CD4-positive, alpha-beta T cell treated with Interleukin-15 for 4 hours (primary cell): ENCODE measurements at places on chromosomes 7 and 10.

DNA sequence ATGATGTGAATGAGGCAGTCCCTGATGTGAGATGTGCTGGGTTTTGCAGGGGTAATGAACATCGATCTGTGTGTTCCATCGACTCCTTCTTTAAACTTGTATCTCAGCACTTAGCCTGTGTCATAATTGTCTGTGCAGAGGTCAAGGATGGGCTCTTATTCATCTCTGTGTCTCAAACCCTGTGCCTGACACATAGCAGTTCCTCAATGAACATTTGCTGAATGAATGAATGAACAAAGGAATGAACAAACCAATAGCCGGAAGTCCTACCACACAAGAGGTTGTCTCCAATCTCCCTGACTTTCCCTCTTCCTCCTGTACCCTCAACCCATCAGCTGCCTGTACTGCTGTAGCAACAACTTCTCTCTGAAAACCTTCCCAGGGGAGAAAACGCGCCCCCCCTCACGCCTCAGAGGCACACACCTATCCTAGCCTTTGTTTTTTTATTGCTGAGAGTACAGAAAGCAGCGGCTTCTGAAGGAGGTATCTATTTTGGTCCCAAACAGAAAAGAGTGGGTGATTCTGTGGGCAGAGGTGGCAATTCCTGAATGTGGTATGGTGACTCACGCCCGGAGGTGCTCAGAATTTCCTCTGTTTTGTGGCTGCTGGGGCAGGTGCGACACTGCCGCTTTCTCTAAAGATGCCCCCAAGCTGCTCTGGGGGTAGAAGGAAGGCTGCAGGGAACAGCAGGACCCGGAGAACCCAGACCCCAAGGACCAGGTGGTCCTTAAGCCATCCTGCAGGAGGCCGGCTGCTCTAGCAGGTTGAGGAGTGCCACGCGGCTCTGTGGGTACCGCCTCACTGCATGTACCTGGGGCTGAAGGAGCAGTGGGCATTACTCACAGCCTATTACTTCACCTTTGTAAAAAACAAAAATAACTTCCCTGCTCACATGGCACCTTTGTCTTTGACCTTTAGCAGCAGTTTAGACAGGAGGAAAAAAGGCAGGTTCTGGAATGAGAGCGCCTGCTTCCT lies 9.6 kb downstream of the IL2RA start:
- peak; percentile 84 for DNase-seq

DNA sequence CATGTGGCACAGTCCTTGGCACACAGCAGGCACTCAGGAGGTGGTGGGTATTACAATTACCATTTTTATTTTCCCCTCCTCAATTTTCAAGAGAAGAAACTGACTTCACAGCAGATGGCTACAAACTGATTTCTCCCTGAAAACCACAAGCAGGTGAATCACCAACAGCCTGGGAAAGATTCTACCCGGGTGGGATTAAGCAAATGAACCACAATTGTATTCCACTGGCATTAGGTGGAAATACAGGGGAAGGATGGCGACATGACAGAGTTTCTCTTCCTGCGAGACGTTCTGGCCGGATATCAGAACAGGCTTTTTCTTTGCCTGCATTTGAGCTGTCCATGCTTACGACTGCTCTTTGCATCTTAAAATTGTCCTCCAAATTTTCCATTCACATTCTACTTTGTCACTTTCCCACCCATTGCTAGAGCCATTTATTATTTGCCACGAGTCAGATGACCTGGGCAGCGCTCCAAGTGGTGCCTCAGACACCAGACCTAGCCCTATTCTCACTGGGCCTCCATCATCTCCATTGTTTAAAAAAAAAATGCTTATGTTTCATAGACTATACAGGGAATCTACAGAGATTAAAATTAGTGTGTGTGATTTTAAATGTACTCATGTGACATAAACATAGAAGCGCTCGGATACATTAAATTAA lies 4.6 kb downstream of the DENND11 start:
- DNase-seq = no peak

GRCh38 chr10:51242393-51242792 lies 168.1 kb downstream of the PRKG1 start:
- no peak for DNase-seq

- DNase-seq = no peak
These were observed 1290.3 kb downstream of the XPNPEP1 start for GRCh38 chr10:108633046-108633445.

- no peak for DNase-seq
These were observed 351.2 kb downstream of the PTPRN2 start for GRCh38 chr7:158236400-158236799.

- no peak for DNase-seq
These were observed 91.7 kb downstream of the ELFN1 start for GRCh38 chr7:1761774-1762173.

- DNase-seq = no peak
These were observed 231.8 kb downstream of the PTEN start for GRCh38 chr10:88095223-88095721.

GRCh38 chr10:22308390-22308789 lies 7.8 kb upstream of the COMMD3 start:
- DNase-seq = no peak

- no peak for DNase-seq
These were observed 158.0 kb upstream of the TNS3 start for GRCh38 chr7:47739891-47740290.

DNA sequence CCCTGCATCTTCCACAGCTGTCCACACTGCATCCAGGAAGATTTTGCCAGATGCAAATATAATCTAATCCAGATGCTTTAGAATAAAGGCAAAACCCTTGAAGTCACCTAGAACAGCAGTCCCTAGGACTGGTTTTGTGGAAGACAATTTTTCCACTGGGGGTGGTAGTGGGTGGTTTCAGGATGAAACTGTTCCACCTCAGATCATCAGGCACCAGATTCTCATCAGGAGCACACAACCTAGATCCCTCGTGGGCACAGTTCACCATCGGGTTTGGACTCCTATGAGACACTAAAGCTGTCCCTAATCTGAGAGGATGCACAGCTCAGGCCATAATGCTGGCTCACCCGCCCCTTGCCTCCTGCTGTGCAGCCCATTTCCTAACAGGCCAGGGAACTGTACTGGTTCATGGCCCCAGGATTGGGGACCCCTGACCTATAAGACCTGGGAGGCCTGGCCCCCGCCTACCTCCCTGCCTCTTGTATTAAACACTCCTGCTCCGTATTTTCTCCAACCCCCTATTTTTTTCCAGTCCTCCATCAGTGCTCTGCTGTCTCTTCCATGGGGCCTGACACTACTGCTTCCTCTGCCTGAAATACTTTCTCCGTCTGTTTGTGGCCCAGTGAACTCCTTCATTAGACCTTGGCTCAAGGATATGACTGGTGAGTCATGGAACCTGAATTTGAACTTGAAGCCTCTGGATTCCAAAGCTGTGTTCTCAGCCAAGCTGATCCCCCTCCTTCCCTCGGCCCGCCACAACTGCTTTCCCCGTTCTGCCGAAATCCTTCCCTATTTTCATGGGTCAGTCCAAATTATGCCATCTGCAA lies 79.9 kb upstream of the RHEB start:
- DNase-seq = no peak

DNA sequence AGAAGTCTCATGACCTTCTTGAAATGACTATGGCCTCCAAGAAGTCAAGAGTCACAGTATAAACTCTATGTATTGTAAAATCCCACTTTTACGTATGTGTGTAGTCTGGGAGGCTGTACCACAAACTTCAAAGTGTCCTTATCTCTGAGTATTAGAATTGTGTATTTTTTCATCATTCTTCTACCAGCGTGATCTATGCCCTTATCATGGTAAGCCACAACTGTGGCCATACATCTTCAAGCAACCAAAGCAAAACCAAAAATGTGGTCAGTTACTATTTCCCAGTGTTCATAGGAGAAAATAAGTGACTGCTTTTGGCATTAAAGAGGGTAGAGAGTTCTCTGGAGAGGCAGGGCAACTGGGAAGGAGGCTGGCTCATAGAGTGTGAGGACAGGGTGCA lies 42.8 kb downstream of the SPOCK2 start:
- DNase-seq = no peak

- DNase-seq = no peak
These were observed 4.3 kb downstream of the TTYH3 start for GRCh38 chr7:2635810-2636701.
